ENCODE measurements at places on chromosomes 13 and 19. TPM values are rescaled to one million over a fixed set of nuclear protein-coding genes. Genes with fewer than 3 reads are reported as not detected.

Gene CDC42EP5
- not detected for total RNA-seq

Gene PRX
- 0.75 TPM for total RNA-seq

Gene FGF21
- total RNA-seq, result not detected

- no peak for DNase-seq
Observed at GRCh38 chr13:46478651-46479050, 74.3 kb upstream of the LRCH1 start.

GRCh38 chr13:51227404-51227803 is 5.2 kb downstream of the FAM124A start:
- no peak for DNase-seq

DNA sequence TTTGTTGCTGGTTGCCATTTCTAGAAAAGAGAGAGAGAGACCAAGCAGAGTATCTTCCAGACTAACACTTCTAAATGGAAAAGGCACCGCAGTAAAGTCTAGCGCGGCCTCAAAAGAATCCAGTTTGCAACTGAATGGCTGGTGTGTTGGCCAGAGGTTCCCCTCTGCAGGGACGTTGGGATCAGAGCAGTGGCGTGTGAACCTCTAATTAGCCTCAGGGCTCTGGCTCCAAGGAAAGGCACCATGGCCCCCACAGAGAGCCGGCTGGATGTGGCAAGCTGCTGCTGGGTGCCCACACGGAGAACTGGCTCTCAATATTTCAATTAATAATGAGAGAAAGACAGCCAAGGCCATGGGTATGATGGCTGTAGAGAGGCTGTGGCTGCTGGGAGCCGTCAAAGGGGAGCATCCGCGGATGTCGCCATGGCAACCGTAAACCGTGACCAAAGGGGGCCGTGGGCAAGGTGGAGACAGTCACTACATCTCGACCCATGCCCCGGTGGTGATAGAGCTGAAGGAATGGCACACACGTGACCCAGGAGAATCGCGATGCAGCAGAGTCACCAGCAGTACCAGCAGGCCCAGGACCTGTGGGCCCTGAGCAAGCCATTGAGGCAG is 9.5 kb downstream of the VSTM2B start:
- no peak for DNase-seq

- no peak for DNase-seq
Observed at GRCh38 chr13:59479629-59480028, 684.1 kb downstream of the DIAPH3 start.

GRCh38 chr13:100535426-100536135 is 53.0 kb downstream of the GGACT start:
- no peak for DNase-seq

GRCh38 chr19:5134691-5135090 is 165.8 kb downstream of the KDM4B start:
- DNase-seq, result no peak

DNA sequence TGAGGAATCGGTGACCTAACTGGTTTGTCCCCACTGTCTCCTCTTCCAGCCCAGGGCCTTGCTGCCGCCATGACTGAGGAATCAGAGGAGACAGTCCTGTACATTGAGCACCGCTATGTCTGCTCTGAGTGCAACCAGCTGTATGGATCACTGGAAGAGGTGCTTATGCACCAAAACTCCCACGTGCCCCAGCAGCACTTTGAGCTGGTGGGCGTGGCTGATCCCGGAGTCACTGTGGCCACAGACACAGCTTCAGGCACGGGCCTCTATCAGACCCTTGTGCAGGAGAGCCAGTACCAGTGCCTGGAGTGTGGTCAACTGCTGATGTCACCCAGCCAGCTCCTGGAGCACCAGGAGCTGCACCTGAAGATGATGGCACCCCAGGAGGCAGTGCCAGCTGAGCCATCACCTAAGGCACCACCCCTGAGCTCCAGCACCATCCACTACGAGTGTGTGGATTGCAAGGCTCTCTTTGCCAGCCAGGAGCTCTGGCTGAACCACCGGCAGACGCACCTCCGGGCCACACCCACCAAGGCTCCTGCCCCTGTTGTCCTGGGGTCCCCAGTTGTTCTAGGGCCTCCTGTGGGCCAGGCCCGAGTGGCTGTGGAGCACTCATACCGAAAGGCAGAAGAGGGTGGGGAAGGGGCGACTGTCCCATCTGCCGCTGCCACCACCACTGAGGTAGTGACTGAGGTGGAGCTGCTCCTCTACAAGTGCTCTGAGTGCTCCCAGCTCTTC is 2.7 kb downstream of the ZNF574 start:
- DNase-seq, result no peak

DNA sequence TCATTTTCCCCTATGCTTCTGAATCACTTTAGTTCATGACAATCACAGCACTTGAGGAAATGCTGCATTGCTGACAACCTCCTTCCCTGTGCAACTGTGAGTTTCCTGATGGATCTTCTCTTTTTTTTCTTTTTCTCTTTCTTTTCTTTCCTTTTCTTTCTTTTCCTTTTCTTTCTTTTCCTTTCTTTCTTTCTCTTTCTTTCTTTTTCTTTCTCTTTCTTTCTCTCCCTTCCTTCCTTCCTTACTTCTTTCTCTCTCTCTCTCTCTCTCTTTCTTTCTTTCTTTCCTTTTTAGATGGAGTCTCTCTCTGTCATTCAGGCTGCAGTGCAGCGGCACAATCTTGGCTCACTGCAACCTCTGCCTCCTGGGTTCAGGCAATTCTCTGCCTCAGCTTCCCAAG is 247.9 kb upstream of the HTR2A start:
- no peak for DNase-seq

DNA sequence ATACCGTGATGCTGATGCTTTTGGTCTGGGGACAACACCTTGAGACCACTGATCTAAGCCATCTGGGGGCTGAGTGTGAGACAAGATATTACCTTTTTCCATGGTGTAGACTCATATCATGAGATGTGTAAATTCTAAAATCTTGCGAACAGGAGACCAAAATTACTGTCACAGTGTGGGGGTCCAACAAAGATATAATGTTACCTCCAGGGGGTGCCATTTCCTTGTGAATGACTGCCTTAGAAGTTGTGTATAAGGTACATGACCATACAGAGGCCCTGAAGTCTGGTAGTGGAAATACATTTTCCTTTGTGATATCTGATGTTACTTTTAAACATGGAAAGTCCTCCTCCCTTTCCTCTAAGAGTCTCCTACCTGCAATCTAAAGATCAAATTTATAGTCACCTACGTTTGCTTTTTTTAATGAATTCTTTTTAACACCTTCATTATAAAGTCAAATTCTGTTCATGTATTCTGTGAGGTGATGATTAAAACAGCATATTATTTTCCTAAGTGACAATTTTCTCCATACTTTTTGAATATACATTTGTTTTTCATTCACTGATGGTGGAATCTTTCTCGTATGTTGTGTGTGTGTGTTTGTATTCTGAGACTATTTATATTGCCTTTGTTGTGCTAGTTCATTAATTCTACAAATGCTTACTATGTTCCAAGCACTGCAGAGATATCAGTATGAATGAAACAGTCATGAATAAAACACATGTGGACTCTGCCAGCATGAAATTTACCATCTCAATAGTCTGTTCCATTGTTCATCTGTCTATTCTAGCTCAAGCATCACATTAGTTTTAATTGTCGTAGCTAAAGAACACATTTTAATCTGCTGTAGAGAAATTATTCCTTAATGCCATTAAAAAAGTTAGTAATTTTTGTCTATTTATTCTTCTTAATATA is 113.7 kb downstream of the RFC3 start:
- no peak for DNase-seq

Gene ZNF600
- total RNA-seq, result 17.5 TPM

Gene CEBPA
- total RNA-seq, result 0.10 TPM

- no peak for DNase-seq
Observed at GRCh38 chr13:59873856-59874255, 289.9 kb downstream of the DIAPH3 start.

Gene OLFM4
- total RNA-seq, result not detected

- DNase-seq, result no peak
Observed at GRCh38 chr13:38804061-38804460, 117.2 kb downstream of the FREM2 start.

- DNase-seq, result no peak
Observed at GRCh38 chr19:16435238-16435917, 36.4 kb downstream of the EPS15L1 start.

Gene LGI4
- total RNA-seq, result 0.37 TPM

GRCh38 chr19:8373867-8374813 is 10.2 kb downstream of the ANGPTL4 start:
- no peak for DNase-seq

GRCh38 chr13:47455626-47456025 is 545.4 kb downstream of the SUCLA2 start:
- no peak for DNase-seq

DNA sequence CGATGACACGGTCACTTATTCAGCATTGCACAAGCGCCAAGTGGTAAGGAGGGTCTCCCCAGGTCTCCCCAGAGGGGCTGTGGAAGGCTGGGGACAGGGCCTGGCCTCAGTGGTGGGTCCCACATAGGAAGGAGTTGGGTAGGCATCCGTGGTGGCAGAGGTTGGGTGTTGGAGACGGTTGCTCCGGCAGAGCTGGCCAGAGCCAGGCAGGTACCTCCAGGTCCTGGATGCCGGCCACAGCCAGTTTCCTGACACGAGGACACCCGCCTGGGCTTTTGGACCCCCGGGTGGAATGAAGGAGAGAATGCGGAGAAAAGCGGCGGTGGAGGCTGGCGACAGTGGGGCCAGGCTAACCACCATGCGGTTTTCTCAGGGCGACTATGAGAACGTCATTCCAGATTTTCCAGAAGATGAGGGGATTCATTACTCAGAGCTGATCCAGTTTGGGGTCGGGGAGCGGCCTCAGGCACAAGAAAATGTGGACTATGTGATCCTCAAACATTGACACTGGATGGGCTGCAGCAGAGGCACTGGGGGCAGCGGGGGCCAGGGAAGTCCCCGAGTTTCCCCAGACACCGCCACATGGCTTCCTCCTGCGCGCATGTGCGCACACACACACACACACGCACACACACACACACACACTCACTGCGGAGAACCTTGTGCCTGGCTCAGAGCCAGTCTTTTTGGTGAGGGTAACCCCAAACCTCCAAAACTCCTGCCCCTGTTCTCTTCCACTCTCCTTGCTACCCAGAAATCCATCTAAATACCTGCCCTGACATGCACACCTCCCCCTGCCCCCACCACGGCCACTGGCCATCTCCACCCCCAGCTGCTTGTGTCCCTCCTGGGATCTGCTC is 1.3 kb upstream of the FFAR1 start:
- DNase-seq, result peak; percentile 69

- DNase-seq, result no peak
Observed at GRCh38 chr13:20716951-20717350, 13.5 kb downstream of the IL17D start.

Gene POU2F2
- 22.9 TPM for total RNA-seq

DNA sequence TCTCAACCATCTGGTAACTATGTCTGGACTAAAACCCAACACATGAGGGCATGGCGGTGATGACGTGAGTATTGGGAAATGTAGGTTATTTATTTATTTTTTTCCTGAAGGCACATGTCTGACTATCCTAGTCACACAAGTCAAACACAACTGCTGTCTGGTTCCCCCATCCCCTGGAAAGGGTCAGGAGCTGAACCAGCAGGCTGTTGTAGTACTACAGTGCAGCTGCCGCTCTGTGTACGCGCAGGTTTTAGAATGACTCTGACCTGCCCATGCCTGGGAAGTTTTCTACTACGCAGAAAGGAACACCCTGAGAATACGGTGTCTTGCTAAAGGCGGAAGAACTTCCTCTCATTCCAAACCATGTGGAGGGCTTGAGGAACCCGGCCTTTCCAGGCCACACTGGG is 1.2 kb downstream of the SLC7A1 start:
- peak; percentile 44 for DNase-seq

Gene DZIP1
- total RNA-seq, result 0.15 TPM

Measured in activated CD4-positive, alpha-beta T cell treated with anti-CD3 and anti-CD28 coated beads, Interleukin-2, amount 10 ng/mL, durations not matched to agents 7 days and 5 days (primary cell).